ENCODE measurements at places on chromosomes 16 and 17.

- no peak for DNase-seq
These were observed 47.2 kb upstream of the CLEC18A start for GRCh38 chr16:69903865-69904415.

DNA sequence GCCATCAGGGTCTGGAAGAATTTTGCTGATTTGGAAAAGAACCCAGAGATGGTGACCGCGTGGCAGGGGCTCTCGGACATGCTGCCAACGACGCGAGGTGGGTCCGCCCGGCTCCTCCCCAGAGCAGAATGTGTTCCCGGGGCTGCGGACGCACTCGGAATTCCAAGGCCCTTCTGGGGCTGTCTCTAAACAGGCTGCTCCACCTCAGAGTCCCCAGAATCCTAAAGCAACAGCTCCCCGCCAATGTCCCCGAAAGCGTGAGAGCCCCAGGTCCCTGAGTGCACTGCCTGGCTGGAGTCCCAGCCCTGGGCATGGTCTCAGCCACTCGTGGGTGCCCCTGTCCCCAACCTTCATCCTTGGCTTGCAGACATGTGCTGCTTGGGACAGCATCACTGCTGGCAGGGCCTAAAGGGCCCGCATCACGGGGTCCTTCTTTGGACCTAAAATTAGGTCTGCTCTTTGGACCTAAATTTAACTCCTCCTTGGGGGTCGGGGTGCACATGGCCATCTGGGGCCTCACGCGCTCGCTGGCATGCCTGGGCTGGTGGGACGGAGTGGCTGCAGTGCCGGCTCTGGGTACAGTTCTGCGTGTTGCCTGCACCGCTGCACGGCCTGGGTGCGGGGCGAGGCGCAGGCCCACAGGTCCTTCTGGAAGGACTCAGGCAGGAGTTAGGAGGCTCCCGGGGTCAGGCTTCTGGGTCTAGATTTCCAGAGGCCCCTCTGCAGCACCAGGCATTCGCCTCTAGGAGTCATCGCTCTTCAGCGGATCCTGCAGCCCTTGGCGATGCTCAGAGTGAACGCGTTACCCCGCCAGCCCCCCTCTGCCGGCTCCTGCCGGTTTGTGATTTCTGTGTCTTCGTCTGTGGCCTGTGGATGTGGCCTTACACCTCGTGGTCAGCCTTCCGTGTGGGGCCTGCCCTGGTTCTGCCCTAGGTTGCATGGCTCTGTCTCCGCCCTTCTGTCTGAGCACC, 41.9 kb upstream of the CHMP6 start:
- no peak for DNase-seq

GRCh38 chr16:49550666-49551065, 177.1 kb downstream of the C16orf78 start:
- no peak for DNase-seq

DNA sequence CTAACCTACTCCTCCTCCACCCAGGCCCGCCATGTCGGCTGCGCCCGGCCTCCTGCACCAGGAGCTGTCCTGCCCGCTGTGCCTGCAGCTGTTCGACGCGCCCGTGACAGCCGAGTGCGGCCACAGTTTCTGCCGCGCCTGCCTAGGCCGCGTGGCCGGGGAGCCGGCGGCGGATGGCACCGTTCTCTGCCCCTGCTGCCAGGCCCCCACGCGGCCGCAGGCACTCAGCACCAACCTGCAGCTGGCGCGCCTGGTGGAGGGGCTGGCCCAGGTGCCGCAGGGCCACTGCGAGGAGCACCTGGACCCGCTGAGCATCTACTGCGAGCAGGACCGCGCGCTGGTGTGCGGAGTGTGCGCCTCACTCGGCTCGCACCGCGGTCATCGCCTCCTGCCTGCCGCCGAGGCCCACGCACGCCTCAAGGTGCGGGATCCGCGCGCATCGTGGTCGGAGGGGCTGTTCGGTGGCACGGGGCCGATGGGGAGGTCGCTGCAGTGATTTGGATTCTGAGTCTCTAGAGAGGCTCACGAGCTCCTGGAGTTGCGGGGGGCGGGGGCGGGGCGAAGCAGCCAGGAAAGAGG, 878 bp downstream of the TRIM72 start:
- DNase-seq = no peak

DNA sequence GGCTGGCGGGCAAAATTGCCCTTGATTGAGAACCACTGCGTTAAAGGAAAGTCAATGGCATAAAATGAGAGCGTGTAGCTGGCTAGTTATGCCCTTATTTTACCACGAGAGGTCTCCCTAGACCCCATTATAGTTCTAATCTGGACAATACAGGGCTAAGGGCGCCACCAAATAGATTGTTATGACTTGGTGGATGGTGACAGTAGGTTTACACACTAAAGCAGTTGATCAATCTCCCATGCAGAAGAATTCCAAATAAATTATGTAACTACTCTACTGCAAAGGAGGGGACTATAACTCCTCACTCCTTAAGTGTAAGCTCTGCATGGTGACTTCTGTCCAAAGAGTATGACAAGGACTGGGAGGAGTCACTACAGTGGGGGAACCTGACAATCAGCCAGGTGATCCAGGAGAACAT, 20.4 kb upstream of the YPEL2 start:
- peak; percentile 45 for DNase-seq

DNA sequence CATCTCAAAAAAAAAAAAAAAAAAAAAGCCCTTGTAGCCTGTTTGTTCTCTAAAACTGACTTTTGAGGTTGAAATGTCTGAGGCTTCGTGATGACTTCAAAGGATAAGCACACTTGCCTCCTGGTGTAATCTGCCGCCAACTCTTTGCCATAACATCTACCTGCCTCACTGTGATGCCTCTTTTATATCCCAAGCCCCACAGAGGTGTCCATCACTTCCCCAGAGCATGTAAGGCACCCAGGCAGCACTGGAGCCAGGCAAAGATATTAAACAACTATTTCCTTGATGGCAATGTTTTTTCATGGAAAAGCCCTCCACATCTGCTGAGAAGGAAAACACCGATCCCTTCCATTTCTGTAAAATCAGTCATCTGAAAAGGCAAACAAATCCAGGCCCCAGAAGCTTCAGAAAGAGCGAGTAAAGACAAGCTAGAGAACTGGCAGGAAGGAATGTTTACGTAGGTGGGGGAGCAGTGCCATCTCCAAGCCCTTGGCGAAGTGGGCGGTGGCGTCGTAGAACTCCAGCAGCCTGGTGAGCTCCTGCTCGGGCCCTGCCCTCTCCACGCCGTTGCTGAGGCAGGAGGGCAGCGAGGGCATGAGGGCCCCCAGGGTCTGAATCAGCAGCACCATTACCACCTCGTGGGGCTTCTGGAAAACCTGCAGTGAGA, 28.6 kb downstream of the COG7 start:
- DNase-seq = no peak

GRCh38 chr17:9971991-9972390, 66.9 kb upstream of the RCVRN start:
- peak; percentile 56 for DNase-seq

DNA sequence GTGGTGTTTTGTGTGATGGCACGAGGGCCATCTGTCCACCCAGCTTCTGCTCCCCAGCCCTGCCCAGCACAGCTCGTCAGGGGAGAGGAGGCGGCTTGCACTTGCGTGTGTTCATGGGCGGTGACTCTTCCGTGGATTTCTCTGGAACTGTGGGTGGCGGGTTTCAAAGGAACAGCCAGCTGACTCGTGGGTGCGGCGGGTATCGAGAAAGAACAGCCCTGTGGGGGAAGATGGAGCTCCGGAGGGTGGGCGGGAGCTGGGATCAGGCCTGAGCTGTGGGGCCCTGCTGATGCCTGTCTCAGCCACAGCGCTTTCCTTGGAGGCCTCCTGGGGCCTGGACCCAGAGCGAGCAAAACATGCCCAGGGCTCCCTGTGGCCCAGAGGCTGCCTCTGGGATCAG, 13.2 kb downstream of the NAGPA start:
- no peak for DNase-seq

GRCh38 chr17:5563456-5563855, 20.9 kb downstream of the NLRP1 start:
- DNase-seq = no peak

DNA sequence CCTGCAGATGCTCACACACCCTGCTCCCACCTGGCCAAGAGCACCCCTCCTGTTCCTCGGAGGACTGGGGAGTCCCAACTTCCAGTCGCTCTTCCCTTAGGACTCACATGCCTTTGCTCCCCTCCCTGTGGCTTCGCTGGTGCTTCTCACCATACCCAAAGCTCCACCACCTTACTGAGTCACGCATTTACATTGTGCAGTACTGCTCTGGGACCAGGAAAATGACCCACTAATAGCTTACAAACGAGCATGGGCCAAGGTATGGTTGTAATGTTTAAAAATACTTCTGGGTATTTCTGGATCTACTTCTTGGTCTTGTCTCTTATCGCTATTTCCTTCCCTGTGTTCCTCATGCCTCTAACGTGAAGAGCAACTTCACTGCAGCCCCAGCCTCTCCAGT, 41.0 kb upstream of the CDRT4 start:
- DNase-seq = no peak

DNA sequence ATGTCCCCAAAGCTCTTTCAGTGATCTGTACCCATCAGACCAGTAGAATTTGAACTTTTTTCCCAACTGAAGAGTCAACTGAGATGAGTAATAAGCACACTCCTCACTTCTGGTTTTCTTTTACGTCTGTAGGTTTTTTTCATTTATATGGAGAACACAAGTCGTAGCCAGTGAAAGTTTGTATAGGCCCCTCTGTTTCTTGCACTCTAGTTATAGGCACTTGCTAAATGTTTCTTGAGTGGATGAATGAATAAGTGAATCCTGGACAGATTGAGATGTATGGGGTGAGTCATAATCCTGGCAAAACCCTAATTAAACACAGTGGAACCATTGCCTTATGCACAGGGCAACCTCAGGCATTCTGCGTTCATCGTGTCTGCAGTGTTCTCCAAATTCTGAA, 193.7 kb upstream of the TBX2 start:
- peak; percentile 59 for DNase-seq

DNA sequence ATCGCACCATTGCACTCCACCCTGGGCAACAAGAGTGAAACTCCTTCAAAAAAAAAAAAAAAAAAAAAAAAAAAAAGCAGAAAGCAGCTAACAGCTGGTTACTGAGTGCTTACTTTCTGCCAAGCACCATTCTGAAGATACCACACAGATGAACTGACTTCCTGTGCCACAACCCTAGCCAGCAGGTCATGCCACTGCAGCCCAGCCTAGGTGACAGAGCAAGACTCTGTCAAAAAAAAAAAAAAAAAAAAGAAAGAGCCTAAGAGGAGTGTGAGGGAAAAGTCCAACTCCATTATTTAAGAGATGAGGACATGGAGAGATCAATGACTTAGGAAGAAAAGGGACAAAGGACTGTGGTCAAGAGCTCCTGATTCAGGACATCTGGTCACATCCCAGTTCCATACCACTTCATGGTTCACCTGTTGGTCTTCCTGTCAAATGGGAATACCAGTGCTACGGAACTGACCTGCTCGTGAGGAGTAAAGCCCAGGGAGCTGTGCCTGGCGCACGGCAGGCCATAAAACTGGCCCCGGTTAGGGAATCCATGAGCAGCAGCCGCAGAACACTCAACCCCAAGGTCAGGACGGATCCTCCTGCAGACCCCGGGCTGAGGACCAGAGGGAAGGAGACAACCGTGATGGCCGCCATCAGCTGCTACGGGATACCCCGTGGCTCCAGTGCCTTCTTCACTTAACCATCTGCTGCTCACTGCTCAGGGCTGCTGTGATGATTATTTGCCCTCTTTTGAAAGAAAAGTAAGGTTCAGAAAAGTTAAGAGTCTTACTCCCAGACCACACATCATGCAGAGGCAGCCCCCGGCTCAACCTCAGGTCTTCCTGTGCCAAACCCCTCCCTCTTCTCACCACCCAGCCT, 950 bp downstream of the KLHDC4 start:
- DNase-seq = no peak

DNA sequence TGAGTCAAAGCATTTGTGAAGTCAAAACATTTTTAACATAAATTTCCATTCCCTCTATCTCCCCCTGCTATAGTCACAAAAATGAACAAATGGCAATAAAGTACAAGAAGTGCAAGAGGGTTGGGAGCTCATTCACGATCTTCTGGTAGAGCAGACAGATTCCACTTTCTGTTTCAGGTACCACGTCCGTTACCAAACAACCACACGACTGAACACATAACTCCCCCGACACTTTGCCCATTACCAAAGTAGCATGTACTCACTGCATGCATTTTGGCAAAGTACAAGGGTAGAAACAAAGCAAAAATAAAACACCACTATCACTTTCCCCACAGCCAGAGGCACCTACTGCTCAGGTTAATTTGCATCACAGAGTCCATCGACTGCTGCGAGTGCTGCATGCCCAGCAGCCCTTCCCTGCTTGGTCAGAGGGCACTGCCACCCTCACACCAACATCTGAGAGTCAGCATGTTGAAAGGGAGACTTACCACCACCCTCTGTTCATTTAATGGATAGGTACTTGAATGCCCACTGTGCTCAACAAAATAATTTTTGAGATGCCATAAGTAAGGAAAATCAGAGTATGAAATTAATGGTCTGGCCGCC, 150.3 kb upstream of the AXIN2 start:
- no peak for DNase-seq

- no peak for DNase-seq
These were observed 47.4 kb downstream of the AXIN2 start for GRCh38 chr17:65514082-65514481.

- DNase-seq = no peak
These were observed 201.7 kb upstream of the PSMD7 start for GRCh38 chr16:74094962-74095361.

GRCh38 chr17:82019690-82020571, 2.7 kb downstream of the CENPX start:
- no peak for DNase-seq

- DNase-seq = no peak
These were observed 467.8 kb downstream of the SLC39A11 start for GRCh38 chr17:72624652-72625051.

DNA sequence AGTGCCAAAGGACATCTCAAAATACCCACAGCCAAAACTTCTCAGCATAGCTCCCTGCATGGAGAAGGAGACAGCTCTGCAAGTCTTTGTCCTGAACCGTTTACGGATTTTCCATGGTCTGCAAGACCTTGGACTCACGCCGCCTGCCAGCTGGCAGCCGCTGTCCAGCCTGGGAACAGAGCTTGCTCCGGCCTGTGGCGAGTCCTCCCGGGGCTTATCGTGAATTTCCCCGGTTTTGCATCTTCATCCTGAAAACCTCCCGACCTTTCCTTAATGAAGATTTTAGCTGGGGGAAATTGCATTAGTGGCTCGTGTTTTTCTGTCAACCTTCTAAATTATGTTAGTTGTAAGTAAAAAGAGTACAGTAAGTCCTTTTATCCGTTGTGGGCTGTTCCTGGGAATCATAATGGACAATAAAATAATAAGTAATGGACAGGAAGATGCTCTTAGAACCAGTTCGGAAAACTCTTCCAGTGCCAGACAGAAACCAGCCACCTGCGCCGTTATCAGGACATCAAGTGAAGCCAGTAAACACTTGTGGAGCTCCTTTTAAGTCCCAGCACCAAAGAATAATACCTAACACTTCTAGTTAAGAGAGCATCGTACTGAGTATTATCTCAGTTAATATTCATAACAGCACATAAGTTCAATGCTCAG, 112.4 kb upstream of the NOL11 start:
- DNase-seq = no peak

Data from COLO829 (cell line).